ENCODE measurements at places on chromosomes 3 and 15.

GRCh38 chr15:97966246-97966645, 5.7 kb downstream of the ARRDC4 start:
- DNase-seq, result no peak

DNA sequence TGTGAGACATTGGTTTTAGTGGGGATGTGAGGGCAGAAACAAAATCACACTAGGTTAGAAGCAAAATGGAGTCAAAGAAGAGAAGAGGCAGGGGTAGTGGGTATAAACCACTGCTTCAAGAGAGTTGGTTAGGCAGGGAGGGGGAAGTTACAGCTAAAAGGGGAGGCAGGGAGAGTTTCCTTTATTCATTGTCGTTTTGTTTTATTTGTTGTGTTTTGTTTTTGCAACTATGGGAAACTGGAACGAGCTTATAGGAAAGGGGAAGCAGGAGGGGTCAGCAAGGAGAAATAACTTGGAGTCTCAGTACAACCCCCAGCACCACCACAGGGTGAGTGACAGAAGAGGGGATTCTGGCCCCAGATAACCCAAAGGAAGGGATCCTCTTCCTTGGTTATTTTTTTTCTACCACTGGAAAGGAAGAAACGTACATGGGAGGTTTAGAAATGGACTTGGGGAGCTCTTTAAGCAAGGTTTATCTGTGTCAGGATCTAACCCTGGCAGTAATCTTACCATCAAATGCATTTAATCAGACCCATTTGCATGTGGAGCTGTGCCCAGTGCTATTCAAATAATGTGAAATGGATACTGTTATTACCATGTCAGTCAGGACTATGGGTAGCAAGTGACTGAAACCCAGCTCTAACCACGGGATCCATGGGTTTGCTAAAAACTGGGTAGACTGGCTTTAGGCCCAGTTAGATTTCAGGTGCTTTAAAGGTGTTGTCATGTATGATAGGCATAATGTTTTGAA, 68.7 kb downstream of the CCNL1 start:
- DNase-seq, result no peak

DNA sequence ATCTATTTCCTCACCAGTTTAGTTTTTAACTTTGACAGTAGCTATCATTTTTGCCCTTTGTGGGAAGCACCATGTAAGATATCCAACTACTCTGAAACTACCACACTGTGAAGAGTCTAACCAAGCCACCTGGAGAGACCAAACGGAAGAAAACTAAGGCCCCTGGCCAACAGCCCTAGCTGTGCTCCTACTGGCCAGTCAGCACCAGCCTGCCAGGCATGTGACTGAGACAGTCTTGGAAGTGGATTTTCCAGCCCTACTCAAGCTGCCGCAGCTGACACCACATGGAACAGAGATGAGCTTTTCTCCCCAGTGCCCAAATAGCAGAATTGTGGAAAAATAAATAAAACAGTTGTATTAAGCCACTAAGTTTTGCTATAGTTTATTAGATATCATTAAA, 2.9 kb upstream of the TBC1D5 start:
- DNase-seq, result no peak

DNA sequence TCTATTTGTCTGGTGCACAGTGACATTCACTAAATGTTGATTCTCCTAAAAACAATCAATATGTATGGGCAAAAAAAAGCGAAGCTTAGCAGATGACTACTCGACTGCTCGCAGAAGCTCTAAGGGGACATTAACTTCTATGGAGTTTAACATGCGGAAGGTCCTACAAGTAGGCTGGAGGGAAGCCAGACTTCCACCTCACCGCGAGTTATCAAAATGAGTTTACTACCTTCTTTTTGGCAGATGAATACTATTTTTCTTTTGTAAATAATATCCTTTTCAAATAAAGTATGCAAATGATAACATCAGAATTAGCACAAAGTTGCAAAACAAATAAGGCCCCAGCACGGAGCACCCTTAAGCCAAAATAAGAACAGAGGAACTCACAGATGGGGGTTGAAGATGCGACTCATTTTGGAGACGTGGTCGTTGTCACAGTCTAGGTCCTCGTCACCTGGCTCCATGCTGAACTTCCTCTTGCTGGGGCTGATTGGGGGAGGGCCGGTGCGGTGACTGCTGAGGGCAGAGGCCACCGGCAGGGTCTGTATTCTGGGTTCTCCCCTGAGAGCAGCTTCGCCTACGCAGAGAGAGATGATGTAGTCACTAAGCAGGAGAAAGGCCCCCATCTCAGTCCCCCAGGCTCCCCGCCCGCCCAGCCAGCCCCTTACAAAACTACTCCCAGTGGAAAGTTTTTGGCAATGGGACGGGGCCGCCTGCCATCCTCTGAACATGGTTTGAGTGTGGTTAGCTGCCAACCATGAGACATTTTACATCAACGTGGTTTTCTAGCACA, 42.1 kb downstream of the VGLL4 start:
- no peak for DNase-seq

DNA sequence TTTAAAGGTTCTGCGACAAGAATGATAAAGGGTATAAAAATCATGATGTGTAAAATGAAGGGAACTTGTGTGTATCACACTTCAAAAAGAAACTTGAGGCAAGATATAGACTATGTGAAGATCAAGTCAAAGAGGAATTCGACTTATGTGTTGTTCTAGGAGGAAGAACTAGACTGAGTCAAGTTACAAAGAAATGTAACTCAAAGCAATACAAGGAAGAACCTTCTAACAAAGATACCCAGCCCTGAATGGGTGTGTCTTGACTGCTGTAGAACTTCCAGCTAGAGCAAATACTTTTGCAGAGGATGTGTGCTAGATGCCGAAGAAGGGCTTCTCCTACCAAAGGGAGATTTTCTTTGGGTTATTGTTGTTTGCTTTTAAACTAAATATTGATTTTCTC, 2.4 kb downstream of the SLC49A4 start:
- DNase-seq, result no peak

GRCh38 chr3:125331243-125331642, 43.9 kb downstream of the ZNF148 start:
- no peak for DNase-seq

Measured in AG09319 (cell line).